ENCODE measurements at places on chromosomes 2 and 18. TPM values are rescaled to one million over a fixed set of nuclear protein-coding genes. Genes with fewer than 3 reads are reported as not detected.

GRCh38 chr2:63434024-63435001 is 154.0 kb downstream of the WDPCP start:
- no peaks in the 10 kb centered on the region for H3K4me1 ChIP-seq
- H3K27ac ChIP-seq, result no peak overlapping the region
- H3K27me3 ChIP-seq, result no peaks in the 10 kb centered on the region
- H3K4me3 ChIP-seq, result no peak overlapping the region
- H3K36me3 ChIP-seq, result no peaks in the 10 kb centered on the region
- no peak for DNase-seq

Gene NMS
- total RNA-seq, result not detected

Gene IHH
- not detected for total RNA-seq

DNA sequence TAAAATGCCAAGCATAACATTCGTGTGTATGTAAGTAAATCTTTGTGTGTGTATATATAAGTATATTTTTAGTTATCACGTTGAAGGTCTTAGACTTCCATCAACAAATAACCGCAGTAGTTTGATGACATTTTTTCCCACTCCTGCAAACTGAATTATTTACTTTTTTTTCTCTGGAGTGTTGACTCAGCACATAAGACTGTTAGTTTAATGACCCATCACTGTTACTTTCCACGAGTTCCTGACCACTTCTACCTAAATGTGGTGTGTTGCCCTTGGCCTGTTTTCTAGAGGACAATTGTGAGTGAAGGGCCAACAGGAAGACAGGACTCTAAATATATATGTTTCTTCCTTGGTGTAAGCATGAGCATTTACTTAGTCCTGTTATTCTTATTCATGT is 71.3 kb upstream of the TXNDC2 start:
- H3K4me1 ChIP-seq, result no peaks in the 10 kb centered on the region
- no peaks in the 10 kb centered on the region for H3K36me3 ChIP-seq
- H3K4me3 ChIP-seq, result no peak overlapping the region
- H3K27ac ChIP-seq, result no peak overlapping the region

- peaks cover 39% of the 10 kb centered on the region for H3K4me1 ChIP-seq
- no peak for DNase-seq
- H3K36me3 ChIP-seq, result no peaks in the 10 kb centered on the region
- H3K4me3 ChIP-seq, result no peak overlapping the region
- H3K27me3 ChIP-seq, result peaks cover 15% of the 10 kb centered on the region
- H3K27ac ChIP-seq, result no peak overlapping the region
Measured at GRCh38 chr2:217932803-217933616, 69.8 kb downstream of the TNS1 start.

- no peak overlapping the region for H3K4me3 ChIP-seq
- H3K36me3 ChIP-seq, result no peaks in the 10 kb centered on the region
- no peaks in the 10 kb centered on the region for H3K27me3 ChIP-seq
- no peaks in the 10 kb centered on the region for H3K4me1 ChIP-seq
Measured at GRCh38 chr2:79855264-79856006, 342.6 kb downstream of the CTNNA2 start.

- H3K36me3 ChIP-seq, result no peaks in the 10 kb centered on the region
- no peaks in the 10 kb centered on the region for H3K4me1 ChIP-seq
- H3K4me3 ChIP-seq, result no peak overlapping the region
- no peak overlapping the region for H3K27ac ChIP-seq
Measured at GRCh38 chr2:2892892-2893291, 484.7 kb downstream of the EIPR1 start.

GRCh38 chr2:230975927-230976326 is 20.0 kb upstream of the SPATA3 start:
- H3K27ac ChIP-seq, result no peak overlapping the region
- no peaks in the 10 kb centered on the region for H3K36me3 ChIP-seq
- H3K4me3 ChIP-seq, result no peak overlapping the region
- peaks cover 9% of the 10 kb centered on the region for H3K27me3 ChIP-seq

DNA sequence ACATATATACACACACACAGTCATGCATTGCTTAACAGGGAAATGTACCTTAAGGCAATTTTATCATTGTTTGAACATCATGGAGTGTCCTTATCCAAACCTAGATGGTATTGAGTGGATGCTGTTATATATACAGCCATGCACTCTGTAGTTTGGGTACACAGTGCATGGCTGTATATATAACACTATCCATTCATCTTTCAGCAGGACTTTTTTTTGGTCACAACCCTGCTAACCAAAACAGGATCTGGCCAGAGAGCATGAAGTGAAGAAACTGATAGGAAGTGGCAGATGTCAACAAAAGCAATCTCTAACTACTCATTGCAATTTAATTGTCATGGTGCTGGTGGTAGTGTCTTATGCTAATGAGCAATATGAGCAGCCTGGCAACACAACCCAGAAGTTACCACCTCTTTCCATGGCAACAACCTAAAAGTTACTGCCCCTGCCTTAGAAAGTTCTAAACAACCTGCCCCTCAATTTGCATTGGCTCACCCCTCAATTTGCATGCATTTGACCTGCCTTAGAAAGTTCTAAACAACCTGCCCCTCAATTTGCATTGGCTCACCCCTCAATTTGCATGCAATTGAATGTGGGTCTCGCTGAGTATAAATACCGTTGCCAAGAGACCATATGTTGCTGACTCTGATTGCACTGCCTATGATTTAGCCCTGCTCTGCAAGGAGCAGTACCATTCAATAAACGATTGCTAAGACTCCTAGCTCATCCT is 434.9 kb downstream of the DSEL start:
- no peak overlapping the region for H3K27ac ChIP-seq
- H3K4me3 ChIP-seq, result no peak overlapping the region
- H3K36me3 ChIP-seq, result no peaks in the 10 kb centered on the region
- no peaks in the 10 kb centered on the region for H3K4me1 ChIP-seq

DNA sequence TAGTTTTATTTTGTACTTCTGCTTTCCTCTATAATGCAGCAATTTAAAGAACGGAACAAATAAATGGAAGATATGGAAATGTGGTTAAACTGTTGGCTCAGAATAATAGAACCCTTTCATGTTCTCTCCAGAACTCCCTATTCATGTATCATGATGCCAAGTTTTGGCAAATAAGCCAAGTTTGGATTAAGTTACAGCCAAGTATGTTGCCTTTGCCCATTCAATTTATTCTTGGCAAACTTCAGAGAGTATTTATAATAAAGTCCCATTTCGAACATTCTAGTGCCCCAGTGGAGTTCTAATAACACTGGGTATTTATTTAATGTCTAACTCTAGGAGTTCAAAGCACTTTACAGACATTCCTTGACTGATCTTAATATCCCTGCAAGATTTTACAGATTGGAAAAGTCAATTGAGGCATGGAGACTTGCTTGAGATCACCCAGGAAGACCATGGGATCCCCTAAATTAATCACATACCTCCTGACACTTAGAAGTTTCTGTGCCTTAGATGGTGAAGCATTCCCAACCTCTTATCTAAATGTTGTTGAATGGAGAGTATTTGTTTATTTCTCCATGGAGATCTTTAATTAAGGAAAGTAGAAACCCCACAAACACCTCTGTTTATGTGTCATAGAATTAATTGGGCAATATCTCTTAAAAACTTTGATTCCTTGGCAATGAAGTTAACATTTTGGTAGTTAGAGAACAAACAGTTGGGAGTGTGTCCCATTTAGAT is 106.7 kb downstream of the ACKR3 start:
- H3K4me1 ChIP-seq, result no peaks in the 10 kb centered on the region
- no peak overlapping the region for H3K27ac ChIP-seq
- H3K36me3 ChIP-seq, result no peaks in the 10 kb centered on the region

Gene LYPD1
- not detected for total RNA-seq

All from activated CD4-positive, alpha-beta T cell treated with anti-CD3 and anti-CD28 coated beads, Interleukin-2, amount 10 ng/mL, durations not matched to agents 7 days and 5 days (primary cell).